H1 (cell line): ENCODE measurements at places on chromosomes 11 and 22.

GRCh38 chr11:128904656-128905344, 13.6 kb downstream of the KCNJ5 start:
- DNase-seq = no peak

DNA sequence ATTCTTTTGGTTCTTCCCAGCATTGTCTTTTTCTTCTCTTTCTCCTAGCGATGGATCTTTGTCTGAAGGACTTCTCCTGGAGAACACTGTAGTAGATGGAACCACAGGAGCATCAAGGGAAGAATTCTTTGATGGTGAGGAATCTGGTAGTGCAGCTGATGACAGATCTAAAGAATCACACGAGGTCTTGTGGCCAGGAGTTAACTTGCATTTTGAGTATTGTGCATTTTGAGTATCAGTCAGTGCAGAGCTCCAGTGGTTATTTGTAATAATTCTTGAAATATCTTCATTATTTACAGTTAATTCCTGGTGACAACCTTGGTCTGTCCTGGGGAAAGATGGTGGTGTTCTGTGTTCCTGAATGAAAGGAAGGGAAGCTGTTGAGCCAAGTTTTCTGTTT, 14.5 kb upstream of the POGLUT3 start:
- DNase-seq = no peak

DNA sequence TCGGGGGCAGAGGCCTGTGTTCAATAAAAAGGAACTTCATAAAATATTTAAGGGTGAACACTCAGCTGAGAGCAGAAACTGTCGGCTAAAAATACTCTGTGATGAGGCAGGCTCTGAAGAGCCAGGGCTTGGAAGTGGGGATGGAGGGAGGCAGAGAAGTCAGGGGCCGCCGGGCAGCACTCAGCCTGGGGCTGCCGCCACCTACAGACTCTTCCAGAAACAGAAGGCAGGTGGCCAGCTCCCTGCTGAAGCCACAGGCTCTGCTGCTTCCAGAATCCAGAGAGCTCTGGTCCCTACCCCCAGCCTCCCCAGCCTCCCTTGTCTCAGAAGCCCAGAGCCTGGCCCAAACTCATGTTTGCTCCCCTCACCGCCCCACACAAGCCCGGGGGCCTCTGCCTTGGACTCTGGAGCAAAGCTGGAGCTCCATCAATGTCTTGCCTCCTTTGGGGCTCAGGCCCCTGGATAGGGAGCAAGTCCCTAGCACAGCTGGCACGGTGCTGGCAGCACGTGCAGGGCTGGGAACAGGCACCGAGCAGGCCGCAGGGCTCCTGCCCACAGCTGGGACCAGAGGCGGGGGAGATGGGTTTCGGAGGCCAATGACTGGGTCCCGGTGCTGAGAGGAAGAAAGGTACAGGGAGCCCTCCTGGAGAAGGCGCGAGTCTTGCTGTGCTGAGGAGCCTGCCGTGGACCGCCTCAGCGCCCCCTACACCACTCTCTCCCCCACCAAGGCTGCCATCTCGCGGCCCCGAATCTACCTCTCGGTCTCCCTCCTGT, 8.2 kb downstream of the LRFN4 start:
- no peak for DNase-seq

- no peak for DNase-seq
These were observed 86.1 kb upstream of the BDNF start for GRCh38 chr11:27786331-27786730.

DNA sequence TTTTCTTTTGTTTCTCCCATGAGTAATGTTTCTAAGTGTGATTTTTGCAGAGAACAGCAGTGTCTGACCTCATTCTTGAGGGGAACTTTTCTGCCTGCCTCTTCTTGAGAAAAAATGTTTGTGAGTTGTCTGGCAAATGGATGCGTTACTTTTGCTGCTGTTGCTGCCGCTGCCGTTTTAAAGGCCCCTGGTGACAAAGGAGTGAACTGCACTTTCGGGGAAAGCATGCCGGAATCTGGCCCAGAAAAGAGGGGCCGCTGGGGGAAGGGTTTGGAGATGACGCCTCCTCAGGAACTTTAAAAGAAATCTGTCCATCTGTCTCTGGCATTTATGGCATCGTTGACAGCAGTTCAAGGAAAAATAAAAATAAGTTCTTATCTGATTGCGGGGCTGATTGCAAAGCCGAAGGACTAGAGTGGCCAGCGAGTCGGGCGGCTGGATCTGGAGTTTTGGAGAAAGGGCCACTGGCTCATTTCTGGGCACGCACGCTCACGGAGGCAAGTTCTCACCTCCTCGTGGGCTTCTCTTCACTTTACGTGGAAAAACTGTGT, 16.5 kb downstream of the ZBTB16 start:
- no peak for DNase-seq

GRCh38 chr11:132734217-132734616, 798.1 kb downstream of the OPCML start:
- DNase-seq = no peak

DNA sequence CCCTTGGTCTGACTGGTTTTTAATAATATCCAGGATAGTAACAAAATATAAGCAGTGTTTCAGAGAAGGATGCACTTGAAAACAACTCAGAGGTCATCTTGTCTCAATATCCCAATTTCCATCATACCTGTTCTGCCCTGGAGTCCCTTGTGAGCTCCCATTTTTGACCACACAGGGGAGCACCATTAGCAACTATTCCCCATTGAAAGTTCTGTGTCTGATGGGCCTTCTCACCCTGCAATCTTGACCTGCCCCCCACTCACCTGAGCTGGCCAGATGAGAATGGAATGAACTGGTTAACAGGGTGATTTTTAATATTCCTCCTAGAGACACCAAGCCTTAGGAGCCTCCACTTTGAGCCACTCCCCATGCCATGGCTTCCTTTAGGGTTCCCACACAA, 3.8 kb upstream of the CAPN5 start:
- no peak for DNase-seq

DNA sequence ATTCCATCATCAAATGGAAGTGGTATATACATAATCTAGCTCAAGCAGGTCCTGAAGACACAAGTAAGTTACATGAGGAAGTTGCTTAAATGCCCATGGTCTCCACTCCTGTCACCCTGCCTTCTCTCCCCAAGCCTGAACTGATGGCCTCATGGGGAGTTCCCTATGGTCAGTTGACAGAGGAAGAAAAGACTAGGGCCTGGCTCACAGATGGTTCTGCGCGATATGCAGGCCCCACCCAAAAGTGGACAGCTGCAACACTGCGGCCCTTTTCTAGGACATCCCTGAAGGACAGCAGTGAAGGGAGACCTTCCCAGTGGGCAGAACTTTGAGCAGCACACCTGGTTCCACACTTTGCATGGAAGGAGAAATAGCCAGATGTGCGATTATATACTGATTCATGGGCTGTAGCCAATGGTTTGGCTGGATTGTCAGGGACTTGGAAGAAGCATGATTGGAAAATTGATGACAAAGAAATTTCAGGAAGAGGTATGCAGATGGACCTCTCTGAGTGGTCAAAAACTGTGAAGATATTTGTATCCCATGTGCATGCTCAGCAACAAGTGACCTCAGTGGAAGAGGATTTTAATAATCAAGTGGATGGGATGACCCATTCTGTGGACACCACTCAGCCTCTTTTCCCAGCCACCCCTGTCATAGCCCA, 17.3 kb upstream of the CD82 start:
- DNase-seq = no peak

GRCh38 chr22:44396021-44396726, 83.4 kb upstream of the SHISAL1 start:
- DNase-seq = peak; percentile 26

DNA sequence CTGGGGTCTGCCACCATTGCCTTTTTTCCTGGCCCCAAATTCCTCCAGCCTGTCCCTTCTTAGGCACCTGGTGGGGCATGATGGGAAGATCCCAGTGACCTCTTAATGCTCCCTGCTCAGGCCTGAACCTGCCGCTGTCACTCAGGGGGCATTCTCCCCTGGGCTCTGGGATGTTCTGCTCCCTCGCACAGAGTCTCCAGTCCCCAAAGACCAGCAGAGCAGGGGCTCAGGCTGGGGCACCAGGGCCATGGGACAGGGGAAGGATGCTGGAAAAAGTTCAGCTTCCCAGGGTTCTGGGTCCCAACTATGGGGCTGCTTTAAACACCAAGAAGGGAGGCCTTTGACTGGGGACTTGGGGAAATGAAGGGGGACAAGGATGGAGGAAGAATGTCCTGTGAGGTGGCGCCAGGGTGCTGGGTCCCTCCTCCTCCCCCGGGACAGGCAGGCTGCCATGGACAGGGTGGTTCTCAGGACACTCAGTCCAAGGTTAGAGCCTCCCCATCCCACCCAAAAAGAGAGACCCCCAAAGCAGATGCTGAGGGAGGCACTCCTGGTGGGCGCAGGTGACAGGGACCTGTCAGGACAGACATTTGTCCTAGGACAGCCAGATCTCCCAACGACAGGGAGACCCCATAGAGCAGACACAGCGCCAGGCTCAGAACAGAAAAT, 30.8 kb downstream of the IGLL5 start:
- DNase-seq = no peak

DNA sequence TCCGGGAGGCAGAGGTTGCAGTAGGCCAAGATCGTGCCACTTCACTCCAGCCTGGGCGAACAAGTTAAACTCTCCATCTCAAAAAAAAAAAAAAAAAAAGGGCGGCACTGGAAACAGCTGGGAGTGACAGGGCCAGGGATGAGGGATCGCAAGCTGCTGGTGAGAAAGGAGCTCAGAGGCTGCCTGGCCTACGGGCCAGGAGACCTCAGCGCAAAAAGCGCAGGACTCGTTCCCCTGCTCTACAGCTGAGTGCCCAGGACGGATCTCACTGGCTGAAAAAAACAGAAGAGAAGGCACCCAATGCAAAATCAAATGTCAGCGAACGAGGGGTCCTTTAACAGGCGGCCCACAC, 650 bp upstream of the NUP50 start:
- no peak for DNase-seq

- DNase-seq = no peak
These were observed at the start of gene CXCR5 for GRCh38 chr11:118883368-118884071. Gene CXCR5, plus strand, starts transcription at chr11:118883892. Its CDS starts 50 bp downstream, at chr11:118883942.

GRCh38 chr22:32331918-32332725, 25.5 kb upstream of the RFPL3 start:
- DNase-seq = no peak

DNA sequence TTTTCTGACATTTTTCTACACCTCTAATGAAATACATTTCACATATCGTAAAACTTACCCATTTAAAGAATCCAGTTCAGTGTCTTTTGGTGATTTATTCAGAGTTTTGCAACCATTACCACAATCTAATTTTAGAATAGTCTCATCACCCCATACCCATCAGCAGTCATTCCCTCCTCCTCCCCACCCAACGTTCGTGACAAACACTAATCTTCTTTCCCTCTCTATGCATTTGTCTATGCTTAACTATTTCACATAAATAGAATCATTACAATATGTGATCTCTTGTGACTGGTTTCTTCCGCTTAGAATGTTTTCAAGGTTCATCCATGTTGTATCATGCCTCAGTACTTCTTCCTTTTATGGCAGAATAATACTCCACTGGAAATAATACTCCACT, 9.5 kb downstream of the TTC28 start:
- DNase-seq = no peak

- DNase-seq = no peak
These were observed 8.6 kb upstream of the CD3E start for GRCh38 chr11:118295815-118296454.

DNA sequence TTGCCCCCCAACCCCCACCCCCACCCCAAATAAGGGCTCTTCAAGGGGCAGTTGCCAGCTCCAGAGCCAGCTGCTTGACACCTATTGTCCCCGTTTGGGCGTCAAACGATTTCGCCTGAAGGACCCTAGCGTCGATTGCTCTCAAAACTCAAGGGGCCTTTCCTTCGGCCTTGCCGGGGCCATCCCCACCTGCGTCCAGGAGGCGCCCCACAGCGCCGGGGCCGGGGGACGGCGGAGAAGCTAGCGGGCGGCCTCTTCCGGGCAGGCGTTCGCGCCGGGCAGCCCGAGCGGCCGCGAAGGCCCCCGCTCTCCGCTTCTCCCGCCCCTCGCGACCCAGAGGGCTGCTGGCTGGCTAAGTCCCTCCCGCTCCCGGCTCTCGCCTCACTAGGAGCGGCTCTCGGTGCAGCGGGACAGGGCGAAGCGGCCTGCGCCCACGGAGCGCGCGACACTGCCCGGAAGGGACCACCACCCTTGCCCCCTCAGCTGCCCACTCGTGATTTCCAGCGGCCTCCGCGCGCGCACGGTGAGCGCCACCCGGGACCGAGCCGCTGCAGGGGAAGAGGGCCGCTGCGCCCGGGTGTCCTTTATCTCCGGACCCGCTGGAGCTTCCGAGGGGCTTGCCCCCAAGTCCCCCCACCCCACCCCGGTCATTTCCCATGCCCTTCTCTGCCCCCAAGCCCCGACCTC, at the start of gene CAPRIN1:
Gene CAPRIN1 (plus strand): TSS at position 383 of the 687 bp plus-strand sequence. CDS start 690 bp downstream, outside the sequence.
- DNase-seq = peak; percentile 84

GRCh38 chr11:21727102-21727501, 465.8 kb upstream of the ANO5 start:
- no peak for DNase-seq

GRCh38 chr11:130089674-130090073, 20.0 kb downstream of the APLP2 start:
- no peak for DNase-seq

GRCh38 chr11:119205080-119205479, 1.1 kb upstream of the CBL start:
- DNase-seq = no peak

- DNase-seq = no peak
These were observed 4.6 kb upstream of the IL17REL start for GRCh38 chr22:50016988-50017700.

DNA sequence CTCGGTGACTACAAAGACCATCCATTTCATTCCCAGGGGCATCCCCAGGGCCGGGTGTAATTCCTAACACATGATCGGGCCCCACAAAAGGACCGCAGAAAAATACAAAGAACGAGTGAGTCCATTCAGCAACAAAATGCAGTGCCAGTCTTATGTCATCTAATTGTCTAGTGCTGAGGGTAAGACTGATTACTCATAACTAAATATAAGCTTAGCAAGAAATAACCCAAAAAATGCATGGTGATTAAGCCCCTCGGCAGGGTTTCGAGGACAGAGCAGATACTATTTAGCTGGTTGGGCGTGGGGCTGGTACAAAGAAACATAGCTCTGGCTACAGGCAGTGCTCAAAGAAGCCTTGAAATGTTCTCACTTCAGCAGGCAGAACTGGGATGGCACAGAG, 1078.9 kb downstream of the OPCML start:
- DNase-seq = no peak
